HCT116 (cell line): ENCODE measurements at places on chromosomes 11 and 22.

- DNase-seq, result peak; percentile 19
Measured at GRCh38 chr11:74749127-74749964, 697 bp downstream of the RNF169 start.

GRCh38 chr22:48238966-48239365 is 1476.5 kb downstream of the TBC1D22A start:
- no peak for DNase-seq

GRCh38 chr22:39257901-39258475 is 13.2 kb upstream of the PDGFB start:
- no peak for DNase-seq

DNA sequence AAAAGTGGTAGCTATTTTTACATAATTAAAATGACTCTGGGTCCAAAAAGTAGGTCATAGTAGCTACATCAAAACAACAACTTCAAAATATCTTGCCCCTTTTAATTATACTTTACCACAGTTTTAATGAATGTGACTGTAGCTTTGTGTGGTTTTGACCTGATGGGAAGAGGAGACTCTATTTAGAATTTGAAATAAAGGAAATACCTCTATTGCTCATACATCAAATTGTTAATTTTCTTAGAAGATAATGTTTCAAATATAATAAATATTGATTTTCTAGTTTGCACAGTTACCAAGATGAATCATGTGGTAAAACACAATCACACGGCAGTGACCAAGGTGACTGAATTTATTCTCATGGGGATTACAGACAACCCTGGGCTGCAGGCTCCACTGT is at the start of gene OR8K1:
OR8K1 (plus strand) TSS at position 301 of the 400 bp plus-strand sequence; CDS start at position 301, 0 bp downstream.
- DNase-seq, result no peak

DNA sequence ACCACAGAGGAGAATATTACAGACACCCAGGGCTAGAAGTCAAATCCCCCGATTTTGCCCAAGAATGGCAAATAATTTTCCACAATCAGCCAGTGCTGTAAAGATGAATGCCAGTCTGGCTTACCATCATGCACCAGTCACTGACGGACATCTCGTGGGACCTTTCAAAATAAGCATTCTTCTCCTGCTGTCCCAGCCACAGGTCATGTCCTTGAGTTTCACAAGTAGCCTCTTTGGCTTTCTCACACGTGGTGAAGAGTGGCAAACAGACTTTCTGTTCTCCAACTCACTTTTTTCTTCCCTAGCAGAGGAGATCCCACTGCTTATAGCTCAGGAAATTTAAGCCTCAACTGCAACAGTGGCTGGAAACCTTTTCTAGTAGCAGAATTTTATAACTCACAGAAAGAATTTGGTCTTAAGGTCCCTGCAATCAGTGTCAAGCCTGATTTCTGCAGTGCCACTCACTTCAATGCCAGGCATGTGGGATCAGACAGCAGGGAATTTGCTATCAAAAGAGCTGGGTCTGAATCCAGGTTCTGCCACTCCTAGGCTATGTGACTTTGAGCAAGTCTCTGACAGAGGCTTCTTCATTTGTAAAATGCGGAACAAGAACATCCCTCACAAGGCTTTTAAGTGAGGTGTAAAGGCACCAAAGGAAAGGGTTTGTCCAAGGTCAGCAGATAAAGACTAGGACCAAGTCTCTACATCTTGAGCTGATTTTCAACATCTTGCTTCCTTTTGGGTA is 3.6 kb downstream of the PIK3IP1 start:
- DNase-seq, result no peak

- no peak for DNase-seq
Measured at GRCh38 chr11:44886790-44887140, 63.9 kb downstream of the TP53I11 start.

- DNase-seq, result peak; percentile 48
Measured at GRCh38 chr11:74397501-74398243, 561 bp downstream of the PGM2L1 start.

GRCh38 chr11:64185175-64185692 is 737 bp upstream of the STIP1 start:
- DNase-seq, result no peak

DNA sequence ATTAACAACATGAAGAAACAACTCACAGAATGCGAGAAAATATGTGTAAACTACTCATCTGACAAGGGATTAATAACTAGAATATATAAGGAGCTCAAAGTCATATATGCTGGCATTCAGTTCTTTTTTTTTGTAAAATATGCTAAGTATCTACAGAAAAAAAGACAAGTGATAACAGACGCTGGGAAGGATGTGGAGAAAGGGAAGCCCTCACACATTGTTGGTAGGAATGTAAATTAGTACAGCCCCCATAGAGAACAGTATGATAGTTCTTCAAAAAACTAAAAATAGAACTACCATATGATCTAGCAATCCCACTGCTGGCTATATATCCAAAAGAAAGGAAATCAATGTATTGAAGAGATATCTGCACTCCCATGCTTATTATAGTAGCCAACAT is 13.8 kb downstream of the GAB2 start:
- no peak for DNase-seq

GRCh38 chr11:44999068-44999467 is 48.4 kb upstream of the TP53I11 start:
- no peak for DNase-seq
